ENCODE measurements at places on chromosomes 13 and 19.

DNA sequence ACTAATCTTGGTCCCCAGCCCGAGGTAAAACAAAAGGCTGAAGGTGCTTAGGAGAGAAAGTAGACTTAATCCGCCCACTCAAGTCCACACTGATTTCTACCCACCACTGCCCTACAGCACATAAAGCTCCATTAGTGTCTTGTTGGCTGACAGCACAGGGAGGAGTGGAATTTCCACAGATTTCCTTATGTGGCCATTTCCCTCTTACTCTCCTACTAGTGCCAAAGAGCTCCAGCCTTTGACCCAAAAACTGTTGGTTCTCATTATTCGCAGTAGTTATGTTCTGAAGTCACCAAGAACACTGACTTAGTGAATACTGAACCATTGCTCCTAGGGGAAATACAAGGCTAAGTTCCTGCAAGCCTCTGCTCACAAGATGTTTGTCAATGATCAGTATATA is 61.2 kb downstream of the RAB20 start:
- DNase-seq = peak; percentile 18

- no peak for DNase-seq
These were observed 24.1 kb downstream of the CLEC4M start for GRCh38 chr19:7787141-7787540.

GRCh38 chr19:35262101-35262761 is 6.5 kb upstream of the USF2 start:
- DNase-seq = no peak

- DNase-seq = peak; percentile 74
These were observed 6.2 kb downstream of the SULT2B1 start for GRCh38 chr19:48558018-48558684.

- no peak for DNase-seq
These were observed 224.4 kb upstream of the HTR2A start for GRCh38 chr13:47121092-47121763.

DNA sequence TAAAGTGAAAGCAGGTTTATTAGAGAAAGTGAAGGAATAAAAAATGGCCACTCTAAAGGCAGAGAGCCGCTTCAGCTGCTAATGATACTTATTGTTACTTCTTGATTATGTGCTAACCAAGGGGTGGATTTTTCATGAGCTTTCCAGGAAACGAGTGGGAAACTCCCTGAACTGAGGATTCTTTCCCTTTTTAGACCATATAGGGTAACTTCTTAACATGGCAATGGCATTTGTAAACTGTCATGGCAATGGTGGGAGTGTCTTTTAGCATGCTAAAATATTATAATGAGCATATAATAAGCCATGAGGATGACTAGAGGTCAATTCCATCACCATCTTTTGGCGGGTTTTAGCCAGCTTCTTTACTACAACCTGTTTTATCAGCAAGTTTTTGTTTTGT is 890.0 kb downstream of the UQCRFS1 start:
- no peak for DNase-seq

GRCh38 chr19:35130761-35131720 is 3.8 kb downstream of the LGI4 start:
- DNase-seq = no peak

- peak; percentile 15 for DNase-seq
These were observed 180.2 kb upstream of the TSC22D1 start for GRCh38 chr13:44756276-44756810.

DNA sequence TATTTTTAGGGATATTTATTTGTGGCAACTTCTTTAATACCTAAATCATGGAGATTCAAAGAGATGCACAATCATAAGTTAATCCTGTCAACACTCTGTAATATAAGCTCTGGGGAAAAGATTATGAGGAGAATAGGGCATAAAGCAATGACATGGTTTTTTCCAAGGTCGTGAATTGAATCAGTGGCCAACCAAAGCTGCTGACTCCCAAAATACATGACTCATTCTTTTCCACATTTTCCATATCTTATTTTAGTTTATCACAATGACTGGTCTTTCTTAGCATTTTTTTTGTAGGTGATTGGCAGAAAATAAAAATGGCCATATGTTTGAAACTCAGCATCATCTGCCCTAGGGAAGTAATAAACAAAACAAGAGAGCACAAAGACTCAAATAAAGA is 28.5 kb upstream of the RBM26 start:
- DNase-seq = no peak

DNA sequence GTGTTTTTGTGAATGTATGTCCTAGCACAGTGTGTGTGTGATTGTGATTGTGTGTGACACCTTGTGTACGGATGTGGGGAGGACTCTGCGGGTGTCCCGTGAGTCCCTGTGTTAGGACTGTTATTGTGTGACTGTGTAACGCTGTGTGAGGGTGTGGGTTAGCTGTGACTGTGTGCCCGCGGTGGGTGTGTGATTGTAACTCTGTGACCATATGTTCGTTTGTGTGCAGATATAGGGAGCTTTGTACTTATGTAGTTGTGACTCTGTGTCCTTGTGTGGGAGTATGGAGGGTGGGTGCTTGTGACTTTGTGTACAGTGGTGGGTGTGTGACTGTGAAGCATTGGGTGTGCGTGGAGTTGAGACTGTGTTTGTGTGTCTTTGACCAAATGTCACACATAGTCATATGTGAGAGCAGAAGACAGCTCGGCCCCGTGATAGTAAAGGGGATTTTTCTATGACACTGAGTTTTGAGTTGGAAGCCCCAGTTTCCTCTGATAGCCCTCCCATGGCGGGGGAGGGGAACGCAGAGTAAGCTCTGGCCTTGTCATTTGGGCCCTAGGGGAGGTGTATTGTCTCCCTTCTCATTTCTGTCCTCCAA is 949 bp upstream of the ZNF260 start:
- no peak for DNase-seq
